Neuronal stem cell (in vitro differentiated cells): ENCODE measurements at places on chromosomes 6 and 20.

- no peak for DNase-seq
These were observed 117.1 kb downstream of the ISM1 start for GRCh38 chr20:13338097-13338661.

GRCh38 chr6:3343089-3343883, 84.5 kb downstream of the PSMG4 start:
- no peak for DNase-seq

- DNase-seq = peak; percentile 64
These were observed 12.9 kb upstream of the MROH8 start for GRCh38 chr20:37192137-37192854.

DNA sequence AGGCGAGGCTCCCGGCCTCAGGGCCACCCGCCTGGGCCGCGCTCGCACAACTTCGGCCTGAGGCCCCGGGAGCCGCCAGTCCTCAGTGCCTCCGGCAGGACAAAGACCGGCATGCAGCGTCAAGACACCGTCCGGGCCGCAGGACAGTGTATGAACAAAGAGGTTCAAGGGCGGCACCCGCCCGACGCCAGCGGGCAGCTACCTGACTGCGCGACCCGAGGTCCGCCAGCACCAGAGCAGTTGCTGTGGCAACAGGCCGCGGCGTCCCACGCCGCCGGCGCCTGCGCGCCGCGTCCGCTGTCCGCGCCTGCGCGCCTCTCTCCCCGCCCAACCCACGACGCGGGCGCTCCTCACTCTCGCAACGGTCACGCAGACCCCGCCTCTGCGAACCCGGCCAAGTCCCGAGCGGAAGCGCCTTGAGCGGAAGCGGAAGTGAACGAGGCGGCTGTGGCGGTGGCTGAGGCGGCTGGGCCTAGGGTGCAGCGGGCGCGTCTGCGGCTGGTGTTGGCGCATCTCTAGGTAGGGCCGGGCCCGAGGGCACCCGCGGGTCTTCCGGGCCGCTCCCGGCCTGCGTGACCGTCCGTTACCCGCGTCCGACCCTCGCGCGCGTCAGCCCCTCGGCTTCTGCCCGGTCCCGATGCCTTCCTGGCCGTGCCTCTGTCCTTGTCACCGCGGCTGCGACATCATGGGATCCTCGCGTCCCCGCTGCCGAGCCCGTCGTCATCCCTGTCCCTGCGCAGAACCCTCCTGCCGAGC, at the start of gene FAM120B:
FAM120B (plus strand) TSS at position 435 of the 756 bp plus-strand sequence. CDS start 10,633 bp downstream, outside the sequence.
- DNase-seq = peak; percentile 78

DNA sequence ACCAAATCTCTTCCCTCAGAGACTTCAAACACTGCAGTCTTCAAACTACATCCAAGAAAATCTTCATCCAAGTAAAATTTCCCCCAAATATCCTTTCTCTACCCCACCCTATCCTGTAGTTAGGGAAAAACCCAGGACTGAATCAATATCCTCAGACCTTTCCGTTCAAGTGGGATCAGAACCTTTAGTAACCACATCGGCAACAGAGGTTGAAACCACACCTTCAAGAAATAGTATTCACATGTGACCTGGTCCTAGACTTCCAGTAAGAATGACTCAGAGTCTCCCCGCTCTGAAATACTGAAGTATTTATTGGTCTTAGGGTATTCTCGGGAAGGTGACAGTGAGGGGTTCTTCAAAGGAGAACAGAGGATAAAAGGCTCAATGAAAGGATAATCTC, 8.7 kb downstream of the HLA-DPA1 start:
- no peak for DNase-seq
